ENCODE measurements at places on chromosomes 6 and 20.
A peak's percentile ranks its signal among the peaks of the same experiment; 100 is the strongest.

DNA sequence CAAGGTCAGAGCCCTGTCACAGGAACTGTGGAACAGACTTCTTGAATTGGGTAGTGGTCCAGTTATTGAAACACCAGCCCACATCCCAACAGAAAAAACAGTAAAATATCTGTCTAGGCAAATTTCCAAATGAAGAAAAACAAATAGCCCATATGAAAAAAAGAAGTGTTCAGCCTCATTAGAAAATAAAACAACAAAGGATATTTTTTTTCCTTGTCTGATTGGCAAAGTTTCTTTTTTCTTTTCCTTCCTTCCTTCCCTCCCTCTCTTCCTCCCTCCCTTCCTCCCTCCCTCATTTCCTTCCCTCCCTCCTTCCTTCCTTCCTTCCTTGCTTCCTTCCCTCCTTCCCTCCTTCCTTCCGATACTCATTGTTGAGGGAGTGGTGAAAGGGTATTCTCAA, 20.6 kb upstream of the RIMS4 start:
- DNase-seq = no peak

- DNase-seq = no peak
Measured at GRCh38 chr20:17848249-17849048, 120.1 kb downstream of the SNX5 start.

GRCh38 chr6:169293196-169293595, 39.5 kb upstream of the THBS2 start:
- DNase-seq = no peak

DNA sequence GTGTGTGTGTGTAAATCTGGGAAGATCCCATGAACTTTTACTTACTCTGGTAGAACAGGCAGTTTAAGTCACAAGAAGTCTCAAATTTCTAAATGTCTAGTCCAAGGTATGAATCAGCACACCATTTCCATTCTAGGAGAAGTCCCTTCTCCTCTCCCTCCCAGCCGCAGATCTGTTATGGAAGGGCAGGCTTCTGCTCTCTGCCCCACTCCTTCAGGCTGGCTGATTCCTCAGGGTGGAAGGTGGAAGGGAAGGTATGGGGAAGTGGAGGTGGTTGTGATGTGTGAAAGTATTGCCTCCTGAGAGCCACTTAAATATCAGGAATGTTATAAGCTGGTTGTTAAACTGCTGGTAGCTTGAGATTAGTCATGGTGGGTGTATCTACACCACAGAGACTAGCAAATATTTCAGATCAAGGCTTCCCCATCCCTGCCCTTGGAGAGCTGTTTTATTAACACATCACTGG, 44.5 kb upstream of the LAMA4 start:
- peak; percentile 38 for DNase-seq

GRCh38 chr6:89412071-89413005, at the start of gene RRAGD:
Gene RRAGD (minus strand): TSS chr6:89412273. CDS start chr6:89411993, 280 bp downstream.
- DNase-seq = peak; percentile 54

- DNase-seq = no peak
Measured at GRCh38 chr20:45072066-45072465, 28.9 kb downstream of the KCNS1 start.

DNA sequence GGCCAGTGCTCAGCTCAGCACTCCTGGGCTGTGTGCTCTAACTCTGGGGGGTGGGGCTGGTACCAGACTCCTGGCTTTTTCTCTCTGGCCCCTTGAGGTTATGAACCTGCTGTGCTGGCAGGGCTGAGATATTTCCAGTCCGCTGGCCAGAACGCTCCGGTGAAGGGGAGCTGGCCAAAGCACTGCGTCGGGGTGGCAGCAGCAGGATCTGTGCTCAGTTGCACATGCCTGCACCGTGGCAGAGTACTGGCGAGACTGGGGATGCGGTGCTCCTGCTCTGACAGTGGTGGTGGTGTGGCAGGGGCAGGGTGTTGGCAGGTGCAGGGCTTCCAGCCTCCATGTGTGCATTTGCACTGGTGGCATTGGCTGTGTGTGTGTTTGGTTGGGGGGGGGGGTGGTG, 374.4 kb downstream of the PHF3 start:
- DNase-seq = no peak

DNA sequence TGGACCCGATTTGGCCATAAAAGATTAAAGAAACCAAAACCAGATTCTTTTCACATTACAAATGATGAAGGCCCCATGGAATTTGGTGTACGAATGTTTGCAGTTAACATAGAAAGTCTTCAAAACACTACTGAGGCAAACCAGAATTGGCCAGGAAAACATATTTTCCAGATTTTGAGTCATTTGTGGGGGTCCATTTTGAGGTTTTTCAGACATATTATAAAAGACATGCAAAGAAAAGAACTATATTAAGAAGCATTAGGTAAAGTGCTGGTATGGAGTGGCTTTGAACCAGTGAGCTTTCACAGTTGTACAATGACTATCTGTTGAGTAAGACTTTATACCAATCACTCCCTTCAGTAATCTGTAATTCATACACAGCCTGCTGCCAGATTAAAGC, 168.9 kb upstream of the COL21A1 start:
- no peak for DNase-seq

DNA sequence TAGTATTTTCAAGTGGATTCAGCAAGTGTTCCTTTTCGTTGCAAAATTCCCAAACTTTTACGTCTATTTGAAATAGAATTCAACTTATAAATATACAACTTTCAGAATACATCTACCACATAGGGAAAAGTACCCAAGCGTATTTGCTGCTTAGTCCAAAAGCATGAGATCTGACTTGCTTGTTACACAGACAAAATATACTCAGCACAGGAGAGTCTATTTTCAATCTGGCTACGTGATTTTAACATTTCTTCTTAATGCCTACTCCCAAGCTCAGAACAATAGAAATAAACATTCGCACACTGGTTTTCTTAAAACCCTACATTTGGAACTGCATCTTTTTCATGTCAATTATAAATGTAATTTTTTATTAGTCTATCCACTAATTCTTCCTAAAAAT, 672 bp downstream of the PKHD1 start:
- DNase-seq = no peak

- DNase-seq = no peak
Measured at GRCh38 chr6:169811072-169811471, 59.6 kb downstream of the ERMARD start.

DNA sequence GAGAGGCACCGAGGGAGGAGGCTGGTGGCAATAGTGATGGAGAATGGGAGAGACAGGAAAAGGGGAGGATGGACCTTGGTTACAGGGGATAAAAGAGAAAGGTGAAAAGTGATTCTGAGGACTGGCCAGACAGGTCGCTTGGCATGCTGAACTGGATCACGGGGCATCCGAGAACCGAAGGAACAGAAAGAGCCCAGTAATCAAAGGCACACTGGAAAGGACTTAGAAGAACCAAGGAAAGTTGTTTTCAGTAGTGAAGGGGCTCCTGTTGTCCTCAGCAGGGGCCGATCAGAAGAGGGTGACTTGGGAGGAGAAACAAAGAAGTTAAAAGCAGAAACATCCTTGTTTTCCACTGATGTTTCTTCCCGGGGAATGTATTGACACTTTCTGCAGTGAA, 18.9 kb downstream of the SYTL3 start:
- no peak for DNase-seq

- DNase-seq = no peak
Measured at GRCh38 chr6:109056661-109057060, 38.0 kb downstream of the SESN1 start.

DNA sequence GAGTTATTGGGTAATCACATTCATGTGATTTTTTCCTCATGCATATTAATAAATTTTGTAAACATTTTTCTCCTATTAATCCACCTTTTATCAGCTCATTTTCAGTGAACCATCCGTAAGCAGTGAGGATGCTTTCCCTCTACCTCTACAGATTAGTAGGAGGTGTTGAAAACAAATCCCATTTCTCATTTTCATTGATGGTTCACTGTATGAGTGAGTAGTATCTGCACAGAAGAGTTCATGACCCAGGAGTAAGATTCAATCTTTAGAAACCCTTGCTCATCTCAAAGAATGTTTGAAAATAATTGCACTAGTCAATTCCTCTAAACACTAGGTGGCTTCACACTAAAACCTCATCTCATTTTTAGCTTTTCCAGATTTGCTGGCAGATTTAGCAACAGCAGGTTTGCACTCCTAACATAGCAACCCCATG, 440.0 kb downstream of the HAO1 start:
- no peak for DNase-seq

- DNase-seq = peak; percentile 91
Measured at GRCh38 chr20:57618091-57618763, 2.0 kb downstream of the ZBP1 start.

DNA sequence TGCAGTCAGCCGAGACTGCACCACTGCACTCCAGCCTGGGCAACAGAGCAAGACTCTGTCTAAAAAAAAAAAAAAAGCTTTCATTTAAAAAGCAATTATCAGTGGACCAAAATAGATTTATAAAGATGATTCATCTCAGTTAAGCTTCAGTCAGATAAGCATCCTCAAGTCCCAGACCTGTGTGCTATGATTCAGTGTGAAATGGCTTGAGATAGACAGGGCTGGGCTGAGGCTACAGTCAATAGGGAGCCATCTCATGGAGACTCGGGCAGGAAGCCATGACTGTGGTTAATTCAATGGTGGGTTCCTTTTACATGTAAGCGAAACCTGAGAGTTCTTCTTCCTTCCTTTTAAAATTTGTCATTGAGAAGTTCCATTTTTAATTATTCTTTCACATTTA, 276.0 kb downstream of the TFAP2A start:
- no peak for DNase-seq

- DNase-seq = no peak
Measured at GRCh38 chr6:163008626-163009025, 280.9 kb downstream of the PACRG start.

DNA sequence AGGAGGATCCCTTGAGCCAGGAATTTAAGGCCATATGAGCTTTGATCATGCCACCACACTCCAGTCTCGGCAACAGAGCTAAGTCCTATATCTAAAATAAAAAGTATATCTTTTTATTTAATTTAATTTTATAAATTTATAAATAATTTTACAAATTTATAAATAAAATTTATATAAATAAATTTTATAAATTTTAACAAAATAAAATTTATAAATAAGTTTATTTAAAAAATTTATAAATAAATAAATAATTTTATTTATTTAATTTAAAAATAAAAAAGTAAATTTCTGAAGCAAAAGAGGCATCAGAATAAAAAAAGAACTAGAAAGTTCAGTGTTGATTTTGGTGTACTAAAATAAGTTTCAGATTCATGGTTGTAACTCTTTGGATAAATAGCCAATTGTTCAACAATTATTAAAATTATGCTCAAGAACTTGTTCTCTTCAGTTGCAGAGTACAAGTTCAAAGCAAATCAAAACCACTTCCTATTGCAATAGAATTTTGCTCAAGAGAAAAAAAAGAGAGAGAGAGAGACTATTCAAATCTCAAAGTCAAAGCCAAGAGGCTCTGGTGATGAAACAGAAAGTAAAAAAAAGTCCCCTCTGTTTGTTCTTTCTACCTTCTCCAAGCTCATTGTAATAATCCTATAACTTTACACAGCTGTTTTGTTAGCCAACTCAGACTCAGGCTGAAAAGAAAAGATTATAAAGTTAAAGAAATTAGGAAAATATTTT, 547.5 kb upstream of the ADGRB3 start:
- DNase-seq = no peak

DNA sequence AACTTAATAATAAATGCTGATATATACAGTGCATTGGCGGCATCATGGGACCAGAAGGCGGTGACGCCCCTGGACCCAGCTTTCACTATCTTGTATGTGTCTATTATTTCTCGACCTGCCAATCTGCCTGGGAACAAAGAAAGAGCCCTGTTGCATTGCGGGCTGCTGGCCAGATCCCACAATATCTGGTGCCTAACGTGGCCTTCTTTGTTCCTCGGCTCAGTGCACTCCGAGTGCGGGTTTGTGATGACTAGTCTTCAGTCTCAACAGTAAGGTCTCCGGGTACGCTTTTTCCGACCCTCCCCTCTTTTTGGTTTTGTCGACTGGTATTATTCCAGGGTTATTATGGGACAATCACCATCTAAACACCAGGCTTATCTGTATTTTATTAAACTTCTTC, 291.5 kb downstream of the TBC1D32 start:
- DNase-seq = no peak

GRCh38 chr20:6730672-6731328, 36.7 kb upstream of the BMP2 start:
- no peak for DNase-seq

- no peak for DNase-seq
Measured at GRCh38 chr20:14744723-14745122, 407.3 kb upstream of the FLRT3 start.

- DNase-seq = no peak
Measured at GRCh38 chr6:100685747-100686146, 195.4 kb downstream of the ASCC3 start.

GRCh38 chr6:115865914-115866313, 194.8 kb downstream of the FRK start:
- no peak for DNase-seq

- DNase-seq = no peak
Measured at GRCh38 chr6:128370072-128370471, 150.3 kb downstream of the PTPRK start.

DNA sequence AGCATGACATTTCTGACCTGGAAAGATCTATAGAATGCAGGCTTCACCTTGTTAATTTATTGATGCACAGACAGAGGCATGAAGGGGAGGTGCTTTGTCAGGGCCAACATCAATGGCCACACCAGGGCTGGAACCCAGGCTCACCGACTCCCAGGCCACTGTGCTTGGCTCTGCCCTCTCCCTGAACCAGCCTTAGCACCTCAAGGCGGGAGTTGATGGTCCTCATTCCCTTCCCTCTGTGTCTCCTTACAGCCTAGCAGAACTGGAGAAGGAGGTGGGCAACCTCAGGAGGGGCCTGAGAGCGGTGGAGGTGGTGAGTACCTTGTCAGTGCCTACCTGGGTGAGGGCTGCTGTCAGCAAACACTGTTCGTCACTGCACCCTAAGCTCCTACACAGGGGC, 35.6 kb downstream of the MOCS1 start:
- no peak for DNase-seq

- DNase-seq = no peak
Measured at GRCh38 chr6:86686496-86686895, 250.8 kb upstream of the HTR1E start.

- no peak for DNase-seq
Measured at GRCh38 chr6:114586298-114586697, 243.5 kb upstream of the HS3ST5 start.

DNA sequence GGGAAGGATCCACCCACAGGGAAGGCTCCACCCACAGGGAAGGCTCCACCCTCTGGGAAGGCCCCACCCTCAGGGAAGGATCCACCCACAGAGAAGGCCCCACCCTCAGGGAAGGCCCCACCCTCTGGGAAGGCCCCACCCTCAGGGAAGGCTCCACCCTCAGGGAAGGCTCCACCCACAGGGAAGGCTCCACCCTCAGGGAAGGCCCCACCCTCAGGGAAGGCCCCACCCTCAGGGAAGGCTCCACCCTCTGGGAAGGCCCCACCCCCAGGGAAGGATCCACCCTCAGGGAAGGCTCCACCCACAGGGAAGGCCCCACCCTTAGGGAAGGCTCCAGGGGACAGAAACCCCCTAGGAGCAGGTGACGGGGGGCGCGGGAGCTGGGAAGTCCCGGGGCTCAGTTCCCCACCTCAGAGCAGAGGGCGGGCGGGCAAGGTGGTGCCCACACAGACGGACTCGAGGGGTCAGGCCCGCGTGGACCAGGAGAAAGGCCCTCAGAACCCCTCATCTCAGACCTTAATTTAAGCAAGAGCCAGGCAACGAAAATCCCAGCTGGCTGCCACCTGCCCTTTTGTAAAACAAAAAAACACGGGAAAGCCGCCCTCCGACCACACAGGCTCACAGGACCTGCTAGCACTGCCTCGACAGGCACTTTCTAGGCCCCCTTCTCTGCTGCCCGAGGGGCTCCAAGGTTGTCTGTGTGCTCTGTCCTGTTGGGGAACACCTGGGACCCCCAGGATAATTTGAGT, 39.7 kb downstream of the KCNQ2 start:
- DNase-seq = no peak

GRCh38 chr6:89022798-89023197, 57.8 kb upstream of the PNRC1 start:
- no peak for DNase-seq

- DNase-seq = peak; percentile 100
Measured at GRCh38 chr20:44310664-44311639, at the start of gene FITM2. Gene FITM2 (minus strand): TSS chr20:44311202. CDS start chr20:44311148, 54 bp downstream.
